ENCODE measurements at places on chromosomes 13 and 19.

DNA sequence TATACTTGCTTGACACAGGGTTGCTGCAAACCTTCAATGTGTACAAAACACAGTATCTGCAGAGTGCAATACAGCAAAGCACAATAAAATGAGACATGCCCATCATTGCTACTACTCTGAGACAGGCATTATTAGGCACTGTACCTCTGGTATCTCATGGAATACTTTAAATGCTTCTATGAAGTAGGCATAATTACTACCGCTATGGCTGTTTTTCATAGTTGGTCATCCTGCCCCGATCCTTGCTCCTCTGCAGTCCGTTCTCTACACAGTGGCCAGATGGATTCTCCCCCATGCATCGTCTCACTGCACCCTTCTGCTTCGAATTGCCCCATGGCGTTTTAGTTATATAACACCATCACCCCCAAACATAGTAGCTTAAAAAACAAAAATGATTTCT, 83.0 kb upstream of the UBL3 start:
- DNase-seq: no peak

DNA sequence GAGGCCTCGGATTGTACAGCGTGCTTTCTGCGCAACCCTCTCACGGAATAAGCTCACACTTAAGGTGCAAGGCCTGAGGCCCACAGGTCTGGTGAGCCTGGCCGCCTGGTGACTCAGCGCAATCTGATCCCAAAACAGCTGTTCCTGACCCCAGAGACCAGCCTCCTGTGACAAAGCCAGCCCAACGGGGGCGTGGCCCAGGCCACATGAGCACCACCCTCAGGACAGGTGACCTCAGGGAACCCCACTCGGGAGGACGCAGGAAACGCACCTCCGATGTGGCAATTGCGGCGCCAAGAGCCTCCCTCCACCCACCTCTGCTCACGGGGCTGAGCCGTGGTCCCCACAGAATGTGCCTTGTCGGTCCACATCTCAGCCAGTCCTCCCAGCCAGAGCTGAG, 26.4 kb downstream of the GRTP1 start:
- DNase-seq: no peak

- DNase-seq: no peak
Observed at GRCh38 chr13:99967498-99967868, 4.1 kb downstream of the ZIC5 start.

DNA sequence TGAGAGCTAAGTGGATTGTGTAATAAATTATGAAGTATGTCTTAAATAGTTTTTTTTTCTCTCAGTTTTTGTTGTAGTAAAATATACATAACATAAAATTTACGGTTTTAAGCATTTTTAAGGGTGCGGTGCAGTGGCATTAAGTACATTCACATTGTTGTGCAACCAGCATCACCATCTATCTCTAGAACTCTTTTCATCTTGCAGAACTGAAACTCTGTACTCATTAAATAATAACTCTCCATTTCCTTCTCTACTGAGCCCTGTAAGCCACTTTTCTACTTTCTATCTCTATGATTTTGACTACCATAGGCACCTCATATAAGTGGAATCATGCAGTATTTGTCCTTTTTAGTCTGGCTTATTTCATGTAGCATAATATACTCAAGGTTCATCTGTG, 87.1 kb downstream of the GJA3 start:
- peak; percentile 7 for DNase-seq
